ENCODE measurements at places on chromosomes 12 and 14.
A peak's percentile ranks its signal among the peaks of the same experiment; 100 is the strongest.

DNA sequence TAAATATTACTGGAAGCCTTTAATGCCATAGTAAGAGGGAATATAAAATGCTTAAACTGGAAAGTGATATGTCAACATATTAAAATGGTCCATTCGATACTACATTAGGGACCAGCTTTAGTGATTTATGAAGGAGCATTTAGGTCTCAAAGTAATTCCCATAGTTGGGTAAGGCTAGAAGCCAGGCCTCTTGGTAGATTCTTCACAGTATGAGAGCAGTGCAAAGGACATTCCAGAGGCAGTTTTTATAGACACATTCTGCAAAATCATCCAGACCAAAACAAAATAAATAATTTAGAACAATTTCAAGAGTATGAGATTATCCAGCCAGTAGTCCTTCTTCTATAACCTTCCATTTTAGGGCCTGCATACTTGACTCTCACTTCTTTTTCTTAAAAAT, 142.6 kb upstream of the PDZRN4 start:
- no peak for DNase-seq

GRCh38 chr12:48681399-48681709, 684 bp downstream of the KANSL2 start:
- DNase-seq: peak; percentile 9

DNA sequence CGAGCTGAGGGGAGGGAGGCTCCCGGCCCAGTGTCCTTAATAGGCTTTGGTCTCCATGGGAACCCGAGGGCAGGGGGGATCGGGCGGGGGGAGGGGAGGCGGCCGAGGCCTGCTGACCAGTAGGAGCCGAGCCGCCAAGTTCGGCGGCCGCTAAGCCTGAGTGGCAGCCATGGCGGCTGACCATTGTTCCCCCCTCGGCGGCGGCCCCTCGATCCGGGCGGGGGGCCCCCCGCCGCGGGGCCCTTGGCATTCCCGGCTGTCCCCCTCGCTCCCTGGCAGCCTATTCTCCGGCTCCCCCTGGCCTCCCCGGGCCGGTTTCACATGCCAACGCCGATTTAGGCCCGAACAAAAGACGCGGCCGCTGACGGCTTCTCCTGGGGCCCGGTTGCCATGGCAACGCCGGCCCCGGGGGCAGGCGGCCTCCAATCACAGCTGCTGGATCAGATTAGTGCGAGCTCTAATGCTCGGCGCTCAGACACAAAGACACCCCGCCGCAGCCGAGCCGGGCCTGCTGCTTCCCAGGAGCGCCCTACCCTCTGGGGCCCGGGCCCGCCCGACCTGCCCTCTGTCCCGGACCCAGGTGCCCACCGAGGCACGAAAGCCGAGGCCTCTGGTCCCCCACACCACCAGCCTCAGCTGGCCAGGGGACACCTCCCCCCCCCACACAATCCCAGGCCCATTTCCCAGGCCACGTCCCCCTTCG, 7.3 kb downstream of the MSI1 start:
- DNase-seq: peak; percentile 51

DNA sequence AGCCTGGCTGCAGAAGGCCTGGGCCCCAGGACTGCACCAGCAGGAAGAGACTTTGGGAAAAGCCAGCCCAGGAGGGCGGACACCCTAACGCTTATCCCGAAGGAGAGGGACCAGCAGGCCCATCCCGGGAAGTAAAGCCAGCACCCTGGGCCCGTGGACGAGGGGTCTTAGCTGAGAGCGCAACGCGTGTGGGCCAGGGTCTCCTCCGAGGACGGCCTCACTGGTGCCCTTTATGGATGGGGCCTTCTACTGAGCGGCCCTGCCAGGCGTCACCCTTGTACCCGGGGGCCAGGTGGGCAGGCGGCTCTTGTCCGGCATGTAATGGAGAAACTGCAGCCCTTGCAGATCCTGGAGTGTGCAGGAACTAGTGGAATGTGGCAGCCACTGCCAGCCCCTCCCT, 14.1 kb downstream of the TEDC1 start:
- DNase-seq: no peak

- DNase-seq: peak; percentile 3
These were observed 191.5 kb upstream of the CAND1 start for GRCh38 chr12:67077617-67078016.
